ENCODE measurements at places on chromosomes 1 and 21.
A peak's percentile ranks its signal among the peaks of the same experiment; 100 is the strongest.

DNA sequence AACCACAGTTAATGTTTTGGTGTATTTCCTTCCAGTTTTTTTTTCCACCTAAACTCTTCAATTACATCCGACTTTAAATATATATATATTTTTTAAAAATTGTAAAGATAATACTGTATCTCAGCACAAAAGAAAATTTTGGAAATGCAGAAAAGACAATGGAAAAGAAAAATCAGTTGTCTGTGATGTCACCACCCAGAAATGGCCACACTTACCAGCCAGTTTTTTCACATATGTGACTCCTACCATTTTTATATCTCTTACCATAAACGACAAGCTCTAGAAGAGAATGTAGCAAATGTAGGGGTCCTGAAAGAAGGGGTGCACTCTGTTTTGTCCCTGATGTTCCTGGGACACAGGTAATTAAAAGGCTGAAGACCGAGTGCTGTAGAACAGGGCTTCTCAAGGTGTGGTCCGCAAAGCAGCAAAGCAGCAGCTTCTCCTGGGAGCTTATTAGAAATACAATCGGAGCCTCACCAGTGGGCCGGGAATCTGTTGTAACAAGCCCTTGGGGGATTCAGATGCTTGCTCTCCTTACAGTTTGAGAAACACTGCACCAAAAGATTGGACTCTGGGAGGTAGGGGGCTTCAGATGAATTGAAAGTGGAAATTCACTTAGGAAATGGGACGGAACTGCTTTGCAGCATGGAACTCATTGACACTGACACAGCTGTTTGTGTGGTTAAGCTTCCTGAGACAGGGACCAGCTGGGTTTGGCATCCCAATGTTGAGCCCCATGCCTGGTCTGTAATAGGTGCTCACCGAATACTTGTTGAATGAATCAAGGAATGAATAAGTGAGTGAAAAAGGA lies 44.1 kb downstream of the ALPL start:
- DNase-seq = no peak

DNA sequence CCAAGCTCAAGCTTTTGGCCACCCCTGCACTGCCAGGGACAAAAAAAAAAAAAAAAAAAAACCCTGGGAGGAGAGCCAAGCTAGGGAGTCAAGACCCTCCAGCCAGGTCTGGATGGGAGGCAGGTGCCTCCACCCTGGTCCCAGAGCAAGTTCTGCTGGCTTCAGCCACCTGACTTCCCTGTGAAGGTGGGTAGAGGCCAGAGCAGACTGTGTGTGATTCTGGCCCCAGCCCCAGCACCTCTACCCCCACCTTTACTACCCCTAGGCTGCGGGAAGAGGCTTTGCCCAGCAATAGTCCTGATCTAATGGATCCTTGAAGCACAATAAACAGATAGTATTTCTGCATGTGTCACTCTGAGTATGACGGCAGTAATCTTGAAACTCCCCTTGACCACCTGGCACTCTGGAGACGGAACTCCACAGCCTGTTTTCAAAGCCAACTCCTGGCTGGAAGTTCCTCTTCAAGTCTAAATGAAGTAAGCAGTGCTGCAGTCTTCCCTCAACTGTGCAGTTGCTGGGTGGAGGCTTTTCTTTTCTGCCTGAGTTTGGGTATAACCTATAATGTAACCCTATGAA lies 9.8 kb downstream of the PDZK1IP1 start:
- no peak for DNase-seq

DNA sequence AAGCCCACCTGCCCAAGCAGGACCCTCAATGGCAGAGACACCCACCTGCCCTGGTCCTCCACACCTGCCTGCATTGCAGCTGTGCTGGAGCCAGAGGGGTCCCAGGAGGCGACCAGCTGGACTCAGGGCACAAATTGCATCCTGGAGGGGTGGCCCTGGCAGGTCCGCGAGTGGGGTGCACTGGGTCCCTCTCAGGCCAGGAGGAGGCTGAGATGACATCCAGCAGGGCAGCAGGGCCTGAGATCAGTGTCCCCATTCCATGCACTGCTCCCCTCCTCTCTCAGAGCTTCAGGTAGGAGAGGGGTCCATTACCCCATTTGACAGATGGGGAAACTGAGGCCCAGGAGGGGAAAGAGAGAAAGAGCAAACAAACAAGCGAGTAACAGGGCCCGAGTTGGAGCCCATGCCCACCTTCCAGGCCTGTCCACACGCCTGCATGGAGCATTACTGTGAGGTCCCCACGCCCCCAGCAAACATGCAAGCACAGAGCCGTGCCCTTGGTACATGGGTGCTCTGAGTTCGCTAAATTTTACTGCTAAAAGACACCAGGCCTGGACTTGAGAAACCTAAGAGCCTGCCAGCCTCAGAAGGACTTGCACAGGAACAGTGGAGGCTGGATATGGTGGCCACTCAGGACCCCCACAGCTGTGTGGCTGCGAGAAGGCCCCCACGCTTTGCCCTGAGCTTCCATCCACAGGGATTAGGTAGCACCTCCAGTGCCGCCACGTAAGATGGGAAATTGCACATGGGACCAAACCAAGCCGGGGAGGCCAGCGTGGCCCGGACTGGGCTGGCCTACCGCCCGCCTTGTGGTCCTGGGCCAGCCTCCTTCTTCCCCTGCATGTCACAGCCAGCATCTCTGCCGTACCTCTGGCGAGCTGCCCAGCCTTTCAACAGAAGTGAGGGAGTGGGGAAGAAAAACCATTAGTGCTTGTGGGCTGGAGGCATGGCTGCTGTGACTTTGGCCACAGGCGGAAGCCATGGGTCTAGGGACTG lies 7.4 kb downstream of the WNT3A start:
- no peak for DNase-seq

DNA sequence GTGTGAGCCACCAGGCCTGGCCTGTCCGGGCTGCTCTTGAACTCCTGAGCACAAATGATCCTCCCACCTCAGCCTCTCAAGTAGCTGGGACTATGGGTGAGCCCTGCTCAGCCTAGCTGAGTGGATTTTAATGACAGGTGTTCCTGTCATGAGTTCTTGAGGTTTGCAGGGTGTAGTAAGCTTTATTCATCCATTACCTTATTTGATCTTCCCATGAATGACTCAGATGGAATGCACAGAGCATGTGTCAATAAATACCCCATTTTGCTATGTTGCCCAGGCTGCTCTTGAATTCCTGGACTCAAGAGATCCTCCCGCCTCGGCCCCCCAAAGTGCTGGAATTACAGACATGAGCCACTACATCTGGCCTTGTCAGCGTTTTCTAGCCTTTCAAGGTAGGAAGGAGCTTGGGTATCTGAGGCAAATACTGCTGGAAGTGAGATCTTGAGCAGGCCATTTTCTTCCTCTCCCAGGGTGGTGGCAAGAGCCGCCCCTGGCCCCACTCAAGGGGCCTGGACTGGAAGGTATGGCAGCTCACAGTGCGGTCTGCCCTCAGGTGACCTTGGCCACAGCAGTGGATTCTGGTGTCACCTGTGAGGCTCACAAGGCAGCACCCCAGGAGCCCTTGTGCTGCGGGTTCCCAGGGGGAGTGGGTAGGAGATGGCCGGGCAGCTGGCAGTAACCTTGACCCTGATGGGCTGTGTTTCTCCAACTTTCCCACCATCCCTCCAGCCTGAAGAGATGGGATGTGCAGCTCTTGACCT lies 20.0 kb downstream of the PIK3CD start:
- no peak for DNase-seq

DNA sequence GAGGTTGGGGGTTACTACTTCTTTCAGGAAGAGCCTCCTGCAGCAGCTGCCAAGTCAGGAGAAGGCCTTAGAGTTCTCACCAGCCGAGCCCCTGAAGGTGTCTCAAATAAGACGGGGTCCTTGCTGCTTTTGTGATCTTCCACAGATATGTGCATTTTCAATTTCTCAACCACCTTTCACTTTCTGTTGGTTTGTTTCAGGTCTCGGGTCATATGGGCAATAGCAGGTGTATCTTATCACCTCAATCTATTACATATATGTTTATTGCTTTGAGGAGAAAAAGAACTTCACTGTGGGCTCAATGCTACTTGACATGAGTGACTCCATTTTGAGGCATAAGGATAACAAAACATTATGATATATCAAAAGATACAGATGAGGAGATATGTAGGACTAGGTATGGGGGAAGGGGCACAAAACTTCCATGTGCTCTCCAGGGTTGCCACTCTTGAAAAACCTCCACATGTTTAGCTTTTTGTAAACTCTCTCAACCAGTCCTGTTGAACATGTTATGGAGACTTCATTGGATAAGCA lies 1171.4 kb upstream of the ADGRL2 start:
- DNase-seq = no peak

GRCh38 chr1:30324251-30325084 lies 398.9 kb downstream of the MATN1 start:
- DNase-seq = no peak

GRCh38 chr1:25704267-25704691 lies 87.7 kb downstream of the MAN1C1 start:
- DNase-seq = no peak

DNA sequence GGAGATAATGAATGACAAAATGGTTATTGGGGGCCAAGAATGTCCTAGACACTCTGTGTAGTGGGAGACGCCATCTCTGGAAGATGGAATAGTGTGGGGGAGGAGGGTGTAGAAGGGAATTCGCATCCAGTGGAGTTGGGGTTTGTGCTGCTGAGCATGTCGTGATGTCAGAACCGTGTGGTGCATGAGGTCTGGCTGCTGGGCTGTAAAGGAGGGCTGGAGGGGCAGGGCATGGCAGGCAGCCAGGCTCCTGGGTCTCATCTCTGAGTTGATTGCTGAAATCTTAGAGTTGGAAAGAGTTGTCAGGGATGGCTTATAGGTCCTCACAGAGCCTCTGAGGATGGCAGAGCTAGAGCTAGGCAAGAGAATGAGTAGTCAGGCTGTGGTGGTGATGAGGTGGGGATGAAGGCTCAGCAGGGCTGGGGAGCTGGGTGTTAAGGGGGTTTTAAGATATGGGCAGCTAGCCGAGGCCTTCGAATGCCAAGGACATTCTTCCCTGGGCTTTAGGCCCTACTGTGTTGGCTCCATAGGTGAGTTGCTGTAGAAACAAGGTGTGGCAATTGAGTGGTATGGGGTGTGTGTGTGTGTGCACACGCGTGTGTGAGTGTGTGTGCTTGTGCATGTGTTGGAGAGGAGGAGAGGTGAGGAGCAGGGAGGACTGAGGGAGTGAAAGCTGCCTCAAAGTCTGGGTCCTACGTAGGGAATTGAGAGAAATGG lies 1.9 kb downstream of the PPFIA4 start:
- no peak for DNase-seq

GRCh38 chr1:24236789-24237371 lies 49.8 kb upstream of the IFNLR1 start:
- no peak for DNase-seq

- DNase-seq = peak; percentile 35
Observed at GRCh38 chr1:202860744-202861419, 28.1 kb downstream of the RABIF start.

DNA sequence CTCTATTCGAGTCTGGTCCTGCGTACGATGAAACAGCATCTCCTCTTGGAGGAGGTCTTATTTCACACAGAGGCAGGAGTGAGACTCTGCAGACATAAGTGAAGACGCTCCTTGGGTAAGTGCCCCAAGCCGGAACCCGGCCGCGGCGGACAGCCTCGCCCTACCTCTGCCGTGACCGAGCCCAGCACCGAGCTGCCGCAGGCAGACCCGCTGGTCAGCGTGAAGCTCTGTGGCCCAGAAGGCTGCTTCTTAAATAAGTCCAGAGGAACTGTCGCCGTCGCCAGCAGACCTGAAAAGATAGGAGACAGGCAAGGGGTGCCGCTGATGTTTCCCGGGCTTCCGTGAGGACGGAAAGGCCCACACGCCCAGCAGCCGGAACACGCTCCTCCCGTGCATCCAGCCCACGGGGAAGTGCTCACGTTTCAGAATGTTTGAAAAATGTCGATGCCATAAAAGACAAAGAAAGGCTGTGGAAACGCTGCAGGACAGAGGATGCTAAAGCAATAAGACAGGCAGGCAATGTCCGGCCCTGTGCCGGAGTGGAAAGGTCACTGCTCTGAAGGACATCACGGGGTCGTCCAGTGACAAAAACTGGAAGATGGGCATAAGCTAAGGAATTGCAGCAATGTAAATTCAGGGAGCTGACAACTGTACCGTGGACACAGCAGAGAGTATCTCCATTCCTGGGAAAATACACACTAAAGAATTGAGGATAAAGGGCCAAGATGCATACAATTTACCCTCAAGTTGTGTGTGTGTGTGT lies 28.5 kb upstream of the PRDM15 start:
- no peak for DNase-seq

GRCh38 chr1:202462342-202463076 lies 114.0 kb downstream of the PPP1R12B start:
- DNase-seq = no peak

GRCh38 chr1:209756615-209757445 lies 977 bp downstream of the TRAF3IP3 start:
- no peak for DNase-seq

DNA sequence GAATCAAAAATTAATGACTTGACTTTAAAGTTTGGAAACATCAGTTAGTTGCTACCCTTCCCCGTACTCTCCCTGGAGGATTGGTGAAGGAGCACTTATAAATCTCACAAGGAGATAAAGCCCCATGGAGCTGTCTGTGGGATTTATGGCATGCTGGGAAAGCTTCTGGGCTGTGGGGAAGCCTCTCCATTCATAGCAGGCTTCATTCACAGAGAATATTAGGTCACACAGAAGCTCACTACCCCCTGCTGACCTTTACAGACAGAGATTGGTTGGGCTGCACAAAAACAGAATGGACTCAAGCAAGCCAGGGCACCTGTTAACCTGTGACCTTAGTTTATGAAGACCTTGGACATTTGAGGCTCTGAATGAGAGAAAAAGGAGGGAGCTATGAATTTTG lies 32.1 kb downstream of the RGL1 start:
- DNase-seq = no peak

- DNase-seq = no peak
Observed at GRCh38 chr1:48674641-48675040, 102.0 kb downstream of the BEND5 start.

- peak; percentile 42 for DNase-seq
Observed at GRCh38 chr1:205504311-205505075, at the start of gene CDK18. CDK18 (plus strand) TSS chr1:205504669; CDS start chr1:205523168, 18,499 bp downstream.

DNA sequence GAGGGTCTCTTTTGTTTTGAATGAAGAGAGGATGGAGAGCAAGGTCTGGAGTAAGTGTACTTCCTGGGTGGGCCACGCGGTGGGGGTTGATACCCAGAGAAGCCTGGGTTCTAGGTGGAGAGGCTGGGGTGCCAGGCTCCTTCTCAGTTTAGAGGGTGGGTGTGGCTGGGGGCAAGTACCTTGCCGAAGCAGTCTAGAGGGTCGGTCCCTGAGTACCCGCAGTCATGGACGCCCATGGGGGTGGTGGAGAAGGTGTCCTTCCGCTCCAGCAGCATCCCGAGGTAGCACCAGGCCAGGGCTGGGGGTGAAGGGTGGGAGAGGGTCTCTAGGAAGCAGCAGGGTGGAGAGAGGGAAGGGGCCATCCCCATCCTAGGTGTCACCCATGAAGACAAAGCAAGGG lies 14.3 kb downstream of the TTC22 start:
- no peak for DNase-seq
